ENCODE measurements at places on chromosomes 4 and X.

DNA sequence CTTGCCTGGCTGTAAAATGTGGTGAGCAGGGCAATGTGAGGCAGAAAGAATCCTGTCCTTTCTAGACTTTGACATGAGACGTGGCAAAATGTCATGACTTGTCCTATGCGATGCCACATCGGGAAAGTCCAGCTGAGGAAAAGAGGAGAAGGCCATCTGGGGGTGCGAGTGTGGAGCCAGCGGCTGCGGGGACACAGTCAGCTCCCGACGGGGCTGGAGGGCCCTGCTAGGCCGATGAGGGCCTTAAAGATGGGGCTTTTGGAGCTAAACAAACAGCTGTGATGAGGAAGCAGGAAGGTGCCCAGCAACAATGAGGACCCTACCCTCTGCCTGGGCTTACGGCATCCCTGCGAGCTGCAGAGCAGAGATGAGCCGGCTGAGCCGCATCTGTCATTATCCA lies 7.7 kb downstream of the CPZ start:
- no peak for DNase-seq

GRCh38 chr4:101115887-101116286 lies 231.4 kb downstream of the PPP3CA start:
- DNase-seq: no peak

- DNase-seq: no peak
Observed at GRCh38 chrX:111348429-111348828, 63.6 kb downstream of the DCX start.

- no peak for DNase-seq
Observed at GRCh38 chr4:14994242-14994641, 8.0 kb upstream of the CPEB2 start.

DNA sequence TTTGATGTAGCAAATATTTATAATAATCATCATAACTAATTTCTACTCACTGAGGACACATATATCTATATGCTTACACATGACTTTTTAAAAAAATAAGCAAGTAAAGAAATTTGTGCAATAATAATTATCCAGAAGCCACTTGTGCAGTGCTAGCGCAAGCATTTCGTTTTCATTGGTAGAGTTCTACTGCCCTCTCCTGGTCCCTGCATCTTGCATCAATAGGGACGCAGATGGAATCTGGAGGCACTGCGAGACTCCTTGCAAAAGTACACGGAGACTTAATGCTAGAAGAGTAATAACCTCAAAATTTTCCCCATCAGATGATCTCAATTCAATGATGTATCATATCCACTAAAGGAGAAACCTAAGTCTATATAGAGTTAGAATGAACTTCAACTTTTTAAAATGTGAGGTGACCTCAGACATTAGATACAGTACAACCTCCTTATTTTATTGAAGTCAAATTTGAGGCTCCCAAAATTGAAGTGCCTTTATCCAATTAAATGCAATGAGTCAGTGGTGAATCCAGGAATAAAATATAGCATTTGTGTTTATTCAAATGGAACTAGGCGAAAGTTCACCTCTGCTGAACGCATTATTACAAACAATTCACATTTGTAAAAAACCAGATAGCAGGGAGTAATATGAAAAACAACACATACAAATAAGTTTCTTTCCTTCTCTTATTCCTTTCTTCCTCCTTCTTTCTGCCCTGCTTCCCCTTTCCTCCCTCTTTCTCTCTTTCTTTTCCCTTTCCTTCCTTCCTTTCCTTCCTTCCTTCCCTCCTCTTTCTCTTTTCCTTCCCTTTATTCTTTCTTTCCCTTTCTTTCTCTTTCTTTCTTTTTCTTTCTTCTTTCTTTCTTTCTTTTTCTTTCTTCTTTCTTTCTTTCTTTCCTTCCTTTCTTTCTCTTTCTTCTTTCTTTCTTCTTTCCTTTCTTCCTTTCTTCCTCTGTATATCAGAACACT lies 450.0 kb downstream of the ANKRD50 start:
- peak; percentile 17 for DNase-seq

All from stimulated activated CD4-positive, alpha-beta T cell treated with anti-CD3 and anti-CD28 coated beads, Interleukin-1b, Interleukin-23, amount 100 ng/mL, for 24 hours (primary cell).